ENCODE measurements at places on chromosomes 7 and 10.

DNA sequence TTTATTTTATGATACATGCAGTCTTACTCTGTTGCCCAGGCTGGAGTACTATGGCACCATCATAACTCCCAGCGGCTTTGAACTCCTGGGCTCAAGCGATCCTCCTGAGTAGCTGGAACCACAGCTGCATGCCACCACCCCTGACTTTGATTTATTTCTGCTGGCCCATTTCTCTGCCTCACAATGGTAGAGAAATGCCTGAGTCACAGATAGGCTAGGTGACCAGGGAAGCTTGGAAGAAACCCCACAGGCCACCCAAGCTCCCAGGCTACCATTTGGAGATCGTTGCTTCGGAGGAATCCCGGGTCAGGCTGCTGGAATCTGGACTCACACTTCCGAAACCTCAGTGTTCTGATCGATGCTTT is 17.4 kb upstream of the BAIAP2L1 start:
- DNase-seq, result no peak

- no peak for DNase-seq
Observed at GRCh38 chr10:27494116-27494805, 9.8 kb upstream of the RAB18 start.

DNA sequence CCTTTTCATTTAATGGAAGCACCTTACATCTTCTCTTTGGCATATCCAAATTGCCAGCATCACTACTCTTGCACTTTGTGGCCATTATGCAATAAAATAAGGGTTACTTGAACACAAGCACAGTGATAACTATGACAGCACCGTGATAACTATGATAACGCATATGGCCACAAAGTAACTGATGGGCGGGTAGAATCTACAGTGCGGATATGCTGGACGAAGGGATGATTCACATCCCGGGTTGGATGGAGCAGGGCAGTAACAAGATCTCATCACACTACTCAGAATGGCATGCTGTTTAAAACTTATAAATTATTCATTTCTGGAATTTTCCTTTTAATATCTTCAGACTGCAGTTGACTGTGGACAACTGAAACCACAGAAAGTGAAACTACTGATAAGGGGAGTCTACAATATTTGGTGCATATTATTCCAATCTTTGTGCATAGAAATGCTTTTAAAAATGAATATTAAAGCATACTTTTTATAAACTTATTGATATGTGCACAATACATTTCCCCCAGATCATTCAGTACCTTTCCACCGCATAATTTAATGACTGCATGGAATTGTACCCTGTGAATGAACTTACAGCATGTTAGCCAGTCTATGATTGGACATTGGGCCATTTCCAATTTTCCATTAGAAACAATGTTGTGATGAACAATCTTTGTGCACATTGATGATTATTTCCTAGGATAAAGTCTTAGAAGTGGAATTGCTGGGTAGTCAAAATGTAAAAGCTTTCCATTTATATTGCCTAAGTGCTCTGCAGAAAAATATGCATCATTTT is 136.4 kb downstream of the WNT2 start:
- no peak for DNase-seq

DNA sequence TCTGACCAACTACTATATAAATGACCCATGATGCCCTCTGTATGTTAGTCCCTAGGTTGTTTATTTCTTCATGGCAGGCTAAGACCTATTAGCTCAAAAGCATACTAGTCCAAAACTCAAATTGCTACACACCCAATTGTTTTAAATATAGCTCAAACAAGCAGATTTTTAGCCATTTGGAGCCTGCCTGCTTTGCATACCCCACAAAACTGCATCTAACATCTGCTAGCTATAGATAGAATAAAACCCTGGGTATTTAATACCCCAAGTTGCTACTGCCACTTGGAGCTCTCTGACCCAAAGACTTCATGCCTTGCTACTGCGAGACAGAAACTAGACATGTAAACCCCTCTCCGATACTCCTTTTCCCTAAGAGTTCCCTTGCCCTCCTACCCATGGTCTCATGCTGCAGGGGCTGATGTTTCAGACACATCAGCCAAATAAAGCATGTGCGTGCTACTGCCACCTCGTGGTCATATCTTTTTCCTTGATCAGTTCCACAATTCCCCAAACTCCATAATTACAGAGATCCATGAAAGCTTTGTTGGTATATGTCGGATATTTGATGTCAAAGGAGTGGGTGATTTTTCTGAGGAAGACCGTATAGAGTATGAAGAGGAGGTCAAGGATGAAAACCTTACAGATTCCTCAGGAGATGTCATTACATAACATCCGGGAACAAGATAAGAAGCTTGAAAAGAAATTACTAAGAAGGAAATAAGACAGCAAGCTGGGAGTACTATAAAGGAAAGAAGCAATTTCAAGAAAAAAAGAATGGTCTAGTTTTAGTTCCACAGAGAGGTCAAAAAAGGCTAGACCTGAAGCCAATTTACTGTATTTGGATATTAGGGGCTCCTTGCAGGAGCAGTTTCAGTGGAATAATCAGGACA is 386.6 kb downstream of the SH2D4B start:
- DNase-seq, result peak; percentile 19

GRCh38 chr10:5440206-5440605 is 27.8 kb downstream of the NET1 start:
- DNase-seq, result no peak

- DNase-seq, result no peak
Observed at GRCh38 chr7:73987298-73987697, 40.7 kb upstream of the ELN start.

DNA sequence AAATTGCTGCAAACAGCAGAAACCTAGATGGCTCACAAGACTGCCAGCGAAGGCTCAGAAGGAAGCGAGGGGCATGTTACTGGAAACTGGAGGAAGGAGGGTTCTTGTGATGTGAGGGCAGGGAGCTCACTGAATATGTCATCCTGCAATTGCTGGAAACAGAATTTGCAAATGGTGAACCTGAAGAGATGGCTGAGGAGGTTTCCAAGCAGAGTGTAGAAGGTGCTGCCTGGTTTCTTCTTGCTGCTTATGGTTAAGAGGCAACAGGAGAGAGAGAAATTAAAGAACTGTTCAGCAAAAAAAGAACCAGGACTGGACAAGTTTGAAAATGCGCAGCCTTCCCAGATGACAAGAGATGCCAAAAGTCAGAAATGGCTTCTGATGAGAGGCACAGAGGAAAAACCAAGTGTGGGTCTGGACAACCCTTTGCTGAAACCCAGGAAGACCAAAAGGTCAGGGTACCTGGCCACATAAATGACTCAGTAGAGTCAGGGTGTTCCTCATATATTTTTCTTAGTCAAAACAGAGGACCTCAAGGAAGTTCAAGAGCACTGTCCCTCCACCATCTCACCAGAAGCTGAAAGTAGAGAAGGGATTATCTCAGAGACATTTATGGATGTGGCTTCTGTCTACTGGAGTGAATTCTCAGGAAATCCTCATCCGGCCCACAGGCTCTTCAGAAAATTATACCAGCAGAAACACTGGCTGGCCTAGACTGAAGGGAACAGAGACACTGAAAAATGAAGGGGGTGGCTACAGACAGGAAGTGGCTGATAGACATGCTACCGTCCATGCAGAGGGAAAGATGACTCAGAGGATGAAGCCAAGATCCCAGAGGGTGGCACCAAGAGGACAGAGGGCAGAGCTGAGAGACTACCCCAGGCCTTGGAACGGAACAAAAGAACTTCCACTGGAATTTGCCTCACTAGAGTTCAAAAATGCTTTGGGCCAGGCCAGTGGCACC is 10.1 kb downstream of the PAPOLB start:
- no peak for DNase-seq

DNA sequence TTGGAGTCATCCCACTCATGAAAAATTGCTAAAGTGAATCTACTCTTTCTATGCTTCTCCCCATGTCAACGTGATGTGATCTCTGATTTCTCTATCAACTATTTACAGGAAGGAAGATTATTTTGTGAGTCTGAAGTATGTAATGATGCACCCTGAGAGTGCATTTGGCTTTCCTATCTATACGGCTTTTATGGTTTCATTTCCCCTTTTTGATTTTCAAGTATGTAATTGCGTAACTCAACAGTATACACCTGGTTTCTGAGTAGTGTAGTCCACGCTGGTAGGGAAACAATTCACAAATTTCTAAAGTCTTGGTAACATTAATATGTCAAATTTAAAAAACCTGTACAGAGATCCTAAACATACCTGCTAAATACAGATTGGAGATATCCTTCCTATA is 194.7 kb upstream of the SEMA3A start:
- DNase-seq, result no peak

DNA sequence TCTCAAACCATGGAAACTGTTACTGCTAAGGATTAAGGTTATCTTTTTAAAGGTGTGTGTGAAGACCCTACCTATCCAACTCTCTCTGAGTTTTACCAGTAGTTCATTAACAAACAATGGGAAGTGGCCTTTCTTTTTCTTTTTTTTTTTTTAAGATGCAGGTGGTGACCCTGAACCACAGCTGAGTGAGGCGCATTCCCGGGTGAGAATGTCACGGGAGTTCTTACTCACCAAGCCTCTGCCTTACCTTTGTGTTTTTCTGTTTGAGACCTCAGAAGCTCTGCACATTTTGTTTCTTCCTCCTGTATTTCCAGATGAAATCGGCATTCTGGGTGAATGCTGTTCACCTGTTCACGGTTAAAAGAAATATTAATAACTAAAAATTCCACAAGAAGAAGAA is 2.5 kb downstream of the VIPR2 start:
- no peak for DNase-seq

DNA sequence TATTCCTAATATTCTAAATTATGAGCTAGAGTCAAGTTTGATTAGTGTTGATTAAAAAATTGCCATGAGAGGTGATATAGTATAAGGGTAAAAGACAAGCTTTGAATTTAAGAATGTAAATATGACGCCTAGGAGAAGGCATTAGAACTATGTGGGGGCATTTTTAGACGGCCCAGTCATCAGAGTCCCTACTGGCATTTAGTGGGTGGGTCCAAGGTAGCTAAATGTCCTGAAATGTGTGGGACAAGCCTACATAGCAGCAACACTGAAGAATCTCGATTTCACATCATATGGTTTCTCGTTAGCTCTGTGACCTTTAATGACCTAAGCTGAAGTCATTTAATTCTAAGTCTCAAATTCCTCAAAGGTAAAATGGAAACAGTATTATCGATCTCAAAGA is 133.5 kb downstream of the SGMS1 start:
- DNase-seq, result no peak

DNA sequence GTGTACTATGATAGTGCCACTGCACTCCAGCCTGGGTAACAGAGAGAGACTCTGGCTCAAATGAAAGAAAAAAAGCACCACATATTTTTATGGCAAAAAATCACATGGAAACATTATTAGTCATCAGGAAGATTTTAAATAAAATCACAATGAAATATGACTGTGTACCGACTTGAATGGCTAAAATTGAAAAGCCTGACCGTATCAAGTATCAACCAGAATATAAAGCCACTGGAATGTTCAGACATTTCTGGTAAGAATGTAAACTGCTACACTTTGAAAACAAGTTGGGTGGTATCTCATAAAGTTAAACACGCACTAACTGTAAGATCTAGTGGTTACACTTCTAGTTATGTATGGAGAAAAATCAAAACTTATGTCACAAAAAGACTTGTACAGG is 306.7 kb upstream of the MBL2 start:
- no peak for DNase-seq

DNA sequence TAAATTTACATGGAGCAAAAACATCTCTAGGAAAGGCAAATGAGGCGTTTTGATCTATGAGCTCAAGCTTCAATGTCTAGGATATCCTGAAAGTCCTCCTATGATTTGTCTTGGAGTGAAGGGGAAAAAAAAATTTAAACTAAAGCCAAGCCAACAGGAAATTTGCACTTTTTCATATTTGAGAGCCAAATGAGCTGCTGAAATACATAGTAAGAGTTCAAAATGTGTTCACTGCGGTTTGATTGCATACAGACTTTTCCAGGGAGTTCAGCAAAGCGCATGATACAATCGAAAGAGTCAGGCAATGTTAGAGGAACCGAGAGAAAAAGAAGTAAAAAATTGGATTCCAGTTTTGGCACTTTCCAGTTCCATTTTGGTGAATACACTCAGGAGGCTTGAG is 633.4 kb upstream of the MGMT start:
- DNase-seq, result no peak

DNA sequence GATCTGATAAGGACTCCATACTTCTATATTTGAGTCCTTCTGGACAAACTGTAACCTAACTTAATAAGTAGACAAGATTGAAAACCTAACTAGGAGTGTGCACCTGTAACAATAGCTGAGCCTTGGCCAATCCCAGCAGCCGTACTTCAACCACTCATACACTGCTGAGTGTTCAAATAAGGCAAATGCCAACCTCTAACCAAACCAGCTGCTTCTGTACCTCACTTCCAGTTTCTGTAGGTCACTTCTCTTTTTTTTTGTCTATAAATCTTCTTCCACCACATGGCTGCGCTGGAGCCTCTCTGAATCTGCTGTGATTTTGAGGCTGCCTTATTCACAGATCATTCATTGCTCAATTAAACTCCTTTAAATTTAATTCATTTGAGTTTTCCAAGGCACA is 753.2 kb downstream of the DNAJB9 start:
- no peak for DNase-seq

- peak; percentile 71 for DNase-seq
Observed at GRCh38 chr7:117385363-117386109, 41.8 kb downstream of the ASZ1 start.

DNA sequence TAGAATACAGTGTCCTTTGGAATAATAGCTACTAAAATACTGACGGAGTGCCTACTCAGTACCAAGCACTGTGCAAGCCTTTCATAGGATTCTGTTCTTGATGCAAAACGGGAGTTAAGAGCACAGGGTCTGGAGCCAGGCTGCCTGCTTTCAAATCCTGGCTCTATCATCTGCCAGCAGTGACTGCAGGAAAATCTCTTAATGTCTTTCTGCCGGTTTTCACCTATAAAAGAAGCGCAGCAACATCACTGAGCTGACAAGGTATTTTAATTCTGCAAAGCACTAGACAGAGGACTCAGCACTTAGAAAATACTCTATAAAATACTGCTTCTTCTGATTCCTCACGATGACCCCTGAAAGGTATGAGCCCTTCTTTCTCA is 659 bp downstream of the FIGNL1 start:
- no peak for DNase-seq

- DNase-seq, result peak; percentile 29
Observed at GRCh38 chr10:97542169-97543024, 30.2 kb upstream of the ANKRD2 start.

DNA sequence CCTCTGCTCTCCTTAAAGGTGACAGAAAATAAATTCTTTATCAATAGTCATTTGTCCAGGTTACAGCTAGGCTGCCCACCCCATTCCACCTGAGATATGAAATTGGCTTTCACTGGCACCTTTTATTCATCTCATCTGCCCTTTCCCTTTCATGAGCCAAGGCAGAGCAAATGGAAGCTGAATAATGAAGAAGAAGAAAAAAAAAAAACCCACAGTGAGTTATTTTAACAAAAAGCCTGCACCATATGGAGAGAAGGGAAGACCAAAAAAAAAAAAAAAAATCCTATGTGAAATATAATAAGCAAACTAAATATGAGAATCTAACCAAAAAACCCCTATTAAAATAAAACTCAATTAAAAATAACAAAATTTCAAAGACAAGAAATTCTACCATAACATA is 59.2 kb downstream of the CHCHD3 start:
- DNase-seq, result no peak

- no peak for DNase-seq
Observed at GRCh38 chr10:7409045-7409731, 1.6 kb downstream of the SFMBT2 start.

GRCh38 chr7:2621061-2621828 is 10.5 kb upstream of the TTYH3 start:
- peak; percentile 94 for DNase-seq

All from large intestine (tissue), 12 donors.